Fibroblast of the conjunctiva (primary cell): ENCODE measurements at places on chromosomes 11 and 22.

GRCh38 chr22:20092477-20092854 lies 12.4 kb downstream of the DGCR8 start:
- DNase-seq: no peak

- DNase-seq: no peak
Measured at GRCh38 chr22:45529971-45530575, 27.4 kb downstream of the FBLN1 start.

DNA sequence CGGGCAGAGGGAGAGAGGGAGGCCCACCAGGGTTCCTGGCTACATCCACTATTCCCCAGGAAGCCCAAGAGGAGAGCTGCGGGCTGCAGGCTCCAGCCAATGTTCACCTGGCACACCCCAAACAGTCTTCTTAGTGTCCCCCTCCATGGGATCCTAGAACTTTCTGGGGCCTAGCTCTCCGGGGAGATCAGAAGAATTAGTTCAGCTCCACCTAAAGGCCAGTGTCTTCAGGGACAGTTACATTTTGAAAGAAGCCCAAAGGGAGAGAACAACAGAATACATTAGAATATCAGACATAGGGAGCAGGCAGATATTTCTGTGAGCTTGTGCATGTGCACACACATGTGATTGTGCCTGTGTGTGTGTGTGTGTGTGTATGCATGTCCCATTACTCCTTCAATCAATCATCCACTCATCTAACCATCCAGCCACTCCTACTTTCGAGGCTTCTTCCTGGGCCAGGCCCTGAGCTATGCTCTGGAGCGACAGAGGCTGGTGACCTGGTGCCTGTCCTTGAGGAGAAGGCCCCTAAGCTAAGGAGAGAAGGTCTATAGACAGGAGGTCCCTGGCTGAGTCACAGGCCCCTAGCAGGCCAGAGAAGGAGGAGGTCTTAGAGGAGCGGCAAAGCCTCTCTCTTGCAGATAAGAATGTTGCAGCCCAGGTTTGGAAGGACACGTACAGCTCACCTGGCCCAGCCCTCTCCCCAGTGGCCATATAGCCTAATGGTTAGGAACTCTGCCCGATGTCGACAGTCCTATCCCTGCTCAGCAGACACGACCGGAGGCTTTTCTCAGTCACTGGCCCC lies 165.5 kb downstream of the DSCAML1 start:
- no peak for DNase-seq

DNA sequence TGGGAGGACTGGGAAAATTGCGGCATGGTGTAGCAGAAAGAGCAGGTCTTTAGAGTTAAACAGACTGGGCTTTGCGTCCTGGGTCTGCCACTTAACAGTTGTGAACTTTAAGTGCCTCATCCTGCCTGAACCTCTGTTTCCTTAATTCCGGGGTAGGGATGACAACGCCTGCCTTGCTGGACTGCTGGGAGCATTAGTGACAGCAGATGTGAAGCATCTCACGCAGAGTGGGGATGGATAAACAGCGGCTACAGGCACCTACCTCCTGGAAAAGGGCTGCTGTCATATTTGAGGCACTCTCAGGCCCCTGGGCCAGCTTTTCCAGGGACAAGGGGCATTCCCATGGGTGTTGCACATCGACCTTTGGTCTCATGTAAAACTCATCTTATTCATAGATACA lies 572.2 kb downstream of the TBC1D22A start:
- DNase-seq: no peak

DNA sequence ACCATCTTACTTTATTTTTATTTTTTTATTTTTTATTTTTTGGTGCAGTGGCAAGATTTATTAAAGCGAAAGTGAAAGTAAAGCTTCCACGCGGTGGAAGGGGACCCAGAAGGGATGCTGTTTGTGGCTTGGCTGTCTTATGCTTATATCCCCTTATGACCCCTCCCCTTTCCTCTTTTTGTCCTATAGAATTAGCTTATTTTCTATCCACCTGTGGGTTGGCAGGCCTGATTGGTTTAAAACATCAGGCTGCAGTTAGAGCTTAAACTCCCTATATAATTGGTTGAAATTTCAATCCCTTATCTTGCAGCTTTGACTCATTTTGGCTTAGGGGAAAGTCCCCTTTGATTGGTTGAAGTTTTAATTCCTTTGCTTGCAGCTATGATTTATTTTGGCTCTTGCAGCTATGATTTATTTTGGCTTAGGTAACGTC lies 50.5 kb downstream of the NNMT start:
- no peak for DNase-seq

DNA sequence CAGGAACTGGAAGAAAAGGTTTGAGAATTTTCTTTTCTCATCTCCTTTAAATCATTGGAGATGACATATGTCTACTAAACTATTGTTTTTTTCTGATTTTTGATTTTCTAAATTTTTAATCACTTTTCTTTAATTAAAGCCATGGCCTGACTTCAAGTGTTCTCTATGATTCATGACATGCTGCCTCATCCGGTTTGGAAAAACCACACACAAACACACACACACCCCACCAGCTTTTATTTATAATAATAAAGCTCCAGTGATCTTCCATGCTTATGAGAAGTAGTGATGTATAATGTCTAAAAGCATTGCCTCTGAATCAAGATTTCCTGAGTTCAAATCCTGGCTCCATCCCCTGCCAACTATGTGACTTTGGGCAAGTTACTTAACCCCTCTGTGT lies 179.2 kb downstream of the SPON1 start:
- DNase-seq: no peak

DNA sequence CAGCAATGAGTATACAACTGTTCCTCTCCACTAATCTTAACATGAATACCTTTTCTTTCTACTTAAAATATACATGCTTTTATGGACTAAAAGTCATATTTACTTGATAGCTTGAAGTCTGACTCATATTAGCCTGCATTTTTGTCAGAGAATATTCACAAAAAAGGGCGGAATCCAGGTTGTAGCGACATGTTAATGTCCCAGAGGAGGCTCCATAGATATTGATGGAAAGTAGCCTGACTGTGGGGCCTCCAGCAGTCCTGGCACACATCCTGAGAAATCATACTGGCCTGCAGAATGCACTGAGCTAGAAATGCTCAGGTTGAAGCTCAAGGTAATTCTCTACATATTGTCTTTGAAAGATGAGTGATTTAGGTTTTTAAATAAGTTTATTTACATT lies 1051.1 kb downstream of the NTM start:
- no peak for DNase-seq

GRCh38 chr11:69721106-69721505 lies 17.3 kb upstream of the FGF19 start:
- DNase-seq: no peak

DNA sequence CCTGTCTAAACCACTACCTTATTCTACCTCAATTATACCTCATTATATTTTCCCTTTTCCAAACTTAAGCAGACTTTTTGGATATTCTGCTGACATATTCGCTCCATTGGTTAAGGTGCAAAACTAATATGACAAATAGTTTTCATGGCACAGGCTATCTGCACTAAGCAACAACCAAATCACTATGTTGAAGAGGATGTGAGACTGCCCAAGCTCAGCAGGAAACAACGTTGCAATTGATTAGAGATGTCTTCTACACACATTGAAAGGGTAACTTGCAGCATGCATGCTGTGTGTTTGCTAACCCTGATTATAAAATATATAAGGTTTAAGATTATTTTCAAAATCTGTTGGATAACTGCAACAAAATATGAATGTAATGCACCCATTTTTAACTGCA lies 61.6 kb downstream of the STK33 start:
- no peak for DNase-seq

DNA sequence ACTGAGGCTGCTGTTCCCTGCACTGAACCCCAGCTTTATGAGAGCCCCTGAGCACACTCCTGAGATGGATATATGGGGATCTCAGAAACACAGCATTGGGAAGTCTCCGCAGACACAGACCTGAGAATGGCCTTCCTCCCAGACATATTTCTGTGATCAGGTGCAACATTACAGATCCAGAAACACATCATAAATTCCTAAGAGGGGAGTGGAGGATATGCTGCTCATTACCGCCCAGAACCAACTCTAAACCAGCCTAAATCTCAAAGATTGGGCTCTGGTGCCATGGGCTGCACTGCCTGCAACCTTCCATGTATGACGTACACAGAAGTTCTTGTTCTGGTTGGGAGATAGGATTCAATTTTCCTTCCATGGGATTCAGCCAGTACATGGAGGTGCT lies 102.0 kb downstream of the ME3 start:
- DNase-seq: no peak

DNA sequence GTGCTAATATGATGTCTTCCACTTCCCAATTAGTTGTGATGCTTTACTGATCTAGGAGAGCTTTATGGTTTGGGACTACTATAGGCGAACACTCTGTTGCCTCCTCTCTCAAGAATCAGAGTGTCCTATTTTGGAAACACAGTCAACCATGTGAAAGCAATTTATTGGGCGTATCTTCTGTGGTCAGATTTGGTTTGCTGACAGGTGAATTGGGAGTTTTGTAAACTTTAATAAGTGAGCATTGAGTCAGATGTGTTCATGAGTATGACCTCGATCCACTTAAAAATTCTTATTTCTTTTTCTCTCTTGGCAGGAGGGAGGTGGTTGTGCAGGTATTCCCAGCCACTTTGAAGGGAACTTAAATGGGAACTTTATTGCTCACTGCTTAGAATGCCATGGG lies 4.4 kb downstream of the CAT start:
- DNase-seq: no peak

DNA sequence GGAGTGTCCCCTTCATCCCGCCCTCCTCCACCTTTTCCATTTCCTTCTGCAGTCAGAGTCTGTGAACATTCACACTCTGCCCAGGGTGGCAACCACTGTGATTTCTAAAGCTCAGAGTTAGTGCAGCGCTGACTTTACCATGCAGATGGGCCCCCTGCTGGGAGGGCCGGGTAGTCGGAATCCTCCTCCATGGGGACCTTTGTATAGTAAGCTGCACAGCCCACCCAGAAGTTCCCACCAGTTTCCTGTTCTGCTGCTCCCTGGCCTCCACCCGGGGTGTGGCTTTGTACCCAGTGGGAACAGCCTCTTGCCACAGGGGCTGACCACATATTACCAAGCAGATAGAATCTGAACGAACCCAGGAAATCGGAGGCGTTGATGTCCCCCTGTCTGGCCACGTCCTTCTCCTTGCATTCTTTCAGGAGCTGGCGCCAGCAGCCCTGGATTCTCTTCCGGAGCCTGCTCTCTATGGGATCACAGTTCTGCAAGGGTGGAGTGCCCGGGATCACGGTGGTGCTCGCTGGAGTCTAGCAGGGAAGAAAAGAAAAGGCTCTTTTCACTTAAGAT lies 125.3 kb downstream of the MPPED1 start:
- DNase-seq: no peak

DNA sequence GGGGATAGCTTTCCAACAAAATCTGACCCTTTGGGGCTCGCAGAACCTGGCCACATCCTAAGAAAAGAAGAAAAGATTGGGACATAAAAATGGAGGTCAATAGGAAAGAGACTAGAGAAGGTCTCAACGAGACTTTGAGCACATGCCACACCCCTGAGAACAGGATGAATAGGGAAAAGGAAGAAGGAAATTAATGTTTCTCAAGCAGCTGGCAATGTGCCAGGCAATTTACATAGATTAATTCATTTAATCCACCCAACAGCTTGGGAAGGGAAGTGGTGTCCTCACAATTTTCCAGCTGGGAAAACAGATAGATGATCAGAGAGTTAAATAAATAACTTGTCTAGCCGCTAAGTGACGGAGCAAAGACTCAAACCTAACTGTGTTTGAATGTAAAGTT lies 50.7 kb downstream of the PAMR1 start:
- no peak for DNase-seq

DNA sequence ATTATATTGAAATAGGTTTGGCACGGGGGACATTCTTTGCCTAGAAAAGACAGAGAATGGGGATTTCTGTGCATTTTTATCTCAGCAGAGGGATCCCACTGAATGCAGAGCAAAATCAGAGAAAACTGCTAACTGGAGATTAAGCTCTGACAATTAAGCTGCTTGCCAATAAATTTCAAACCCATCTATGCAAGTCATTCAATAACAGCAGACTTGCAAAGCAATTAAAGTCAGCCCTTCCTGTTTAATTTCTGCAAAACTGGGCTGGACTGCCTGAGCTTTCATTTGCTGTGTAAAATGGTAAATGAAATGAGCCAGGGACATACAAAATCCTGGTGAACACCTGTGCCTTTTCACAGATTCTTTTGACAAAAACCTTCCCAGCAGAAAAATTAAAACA lies 1273.9 kb upstream of the CNTN5 start:
- no peak for DNase-seq

GRCh38 chr11:74634537-74634936 lies 42.2 kb downstream of the POLD3 start:
- DNase-seq: peak; percentile 20

DNA sequence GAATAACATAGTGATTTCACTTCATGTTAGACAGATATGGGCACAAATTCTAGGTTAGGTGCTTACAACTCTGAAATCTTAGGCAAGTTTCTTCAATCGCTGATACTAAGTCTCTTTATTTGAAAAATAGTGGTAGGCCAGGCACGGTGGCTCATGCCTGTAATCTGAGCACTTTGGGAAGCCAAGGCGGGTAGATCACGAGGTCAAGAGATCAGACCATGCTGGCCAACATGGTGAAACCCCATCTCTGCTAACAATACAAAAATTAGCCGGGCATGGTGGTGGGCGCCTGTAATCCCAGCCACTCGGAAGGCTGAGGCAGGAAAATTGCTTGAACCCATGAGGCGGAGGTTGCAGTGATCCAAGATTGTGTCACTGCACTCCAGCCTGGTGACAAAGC lies 729.4 kb downstream of the METTL15 start:
- no peak for DNase-seq

- DNase-seq: peak; percentile 39
Measured at GRCh38 chr11:68806931-68807844, 34.5 kb downstream of the CPT1A start.

DNA sequence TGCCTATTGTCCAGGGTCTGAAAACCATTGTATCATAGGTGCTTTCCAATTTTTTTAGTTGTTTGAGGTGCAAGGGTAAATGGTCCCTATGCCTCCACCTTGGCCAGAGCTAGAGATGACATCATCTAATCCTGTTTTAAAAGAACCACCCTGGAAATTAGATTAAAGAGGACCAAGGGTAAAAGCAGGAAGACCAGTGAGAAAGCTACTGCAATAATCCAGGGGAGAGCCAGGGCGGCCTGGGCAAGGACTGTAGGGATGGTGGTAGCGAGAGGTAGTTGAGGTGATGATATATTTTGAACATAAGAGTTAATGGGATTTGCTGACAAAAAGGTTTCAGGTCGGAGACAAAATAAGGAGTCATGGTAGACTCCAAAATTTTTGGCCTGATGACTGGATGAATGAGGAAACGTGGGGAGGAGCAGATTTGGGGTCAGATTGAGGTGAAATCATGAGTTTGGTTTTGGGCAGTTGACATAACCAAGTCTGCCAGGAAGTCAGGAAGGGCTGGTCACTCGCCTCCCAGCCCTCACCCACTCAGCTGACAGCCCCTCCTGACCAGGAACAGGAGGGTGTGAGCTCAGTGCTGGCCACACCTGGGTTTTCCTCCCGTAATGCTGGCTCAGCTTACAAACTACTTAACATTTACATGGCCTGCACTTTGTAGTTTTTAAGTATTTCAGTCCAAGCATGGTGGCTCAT lies 23.0 kb downstream of the SCN4B start:
- DNase-seq: no peak
